Astrocyte (in vitro differentiated cells and primary cell): ENCODE measurements at places on chromosomes 12 and 14. TPM values are rescaled to one million over a fixed set of nuclear protein-coding genes. Genes with fewer than 3 reads are reported as not detected.

The SLC10A1 gene
- total RNA-seq, result not detected in 2 replicates

The CLEC7A gene
- total RNA-seq, result 1.1 and 1.4 TPM in 2 replicates

The RAPGEF3 gene
- total RNA-seq, result 5.9 and 8.4 TPM in 2 replicates

The PLBD1 gene
- 0.57 and 1.1 TPM in 2 replicates for total RNA-seq

The KCNK13 gene
- 0.09 TPM in 1 of 2 replicates, not detected in the other for total RNA-seq

GRCh38 chr14:70714055-70714550 lies 72.4 kb downstream of the TTC9 start:
- H3K4me3 ChIP-seq, result no peak overlapping the region
- H3K27me3 ChIP-seq, result peaks cover 15% of the 10 kb centered on the region
- no peaks in the 10 kb centered on the region for H3K36me3 ChIP-seq
- no peaks in the 10 kb centered on the region for H3K4me1 ChIP-seq
- peak; percentile 36 for DNase-seq
- no peak overlapping the region for H3K27ac ChIP-seq

DNA sequence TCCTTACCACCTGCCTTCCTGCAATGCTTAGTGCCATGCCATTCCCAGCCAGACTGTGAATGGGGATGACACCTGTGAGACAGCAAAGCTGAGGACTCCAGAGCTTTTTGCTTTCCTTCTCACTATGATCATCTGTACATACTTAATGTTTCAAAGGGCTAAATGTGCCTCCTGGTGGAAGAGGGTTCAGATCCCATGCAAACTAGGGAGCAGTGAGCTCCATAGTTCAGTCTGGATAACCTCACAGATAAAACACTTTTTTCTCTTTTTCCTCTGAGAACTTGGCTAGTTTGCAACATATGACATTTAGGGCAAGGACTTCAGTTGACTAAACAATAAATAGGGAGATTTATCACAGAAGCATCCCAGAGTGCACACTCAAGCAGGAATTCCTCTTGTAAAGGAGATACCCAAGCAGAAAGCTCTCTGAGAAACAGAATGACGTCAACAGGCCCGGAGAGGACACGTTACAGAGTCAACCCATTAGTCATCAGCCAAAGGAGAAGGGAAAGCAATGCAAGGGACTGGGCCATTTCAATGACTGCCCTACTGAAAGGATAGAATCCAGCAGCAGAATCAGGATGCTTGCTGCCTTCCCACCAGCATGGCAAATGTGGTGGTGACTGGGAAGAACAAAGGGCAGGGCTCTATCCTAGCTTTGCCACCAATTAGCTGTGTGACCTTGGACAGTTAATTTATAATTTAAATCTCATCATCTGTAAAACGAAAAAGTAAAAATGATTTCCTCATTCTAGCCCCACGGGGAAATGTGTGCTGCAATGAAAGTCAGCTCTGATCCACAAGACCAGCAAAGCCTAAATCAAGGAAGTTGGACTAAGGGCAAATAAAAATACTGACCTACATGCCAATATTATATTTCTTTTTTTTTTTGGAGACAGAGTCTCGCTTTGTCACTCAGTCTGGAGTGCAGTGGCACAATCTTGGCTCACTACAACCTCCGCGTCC lies 80.8 kb upstream of the ACTN1 start:
- H3K4me1 ChIP-seq, result peaks cover 42% of the 10 kb centered on the region
- peak overlapping the region; percentile 90 for H3K27ac ChIP-seq
- no peak overlapping the region for H3K4me3 ChIP-seq
- peaks cover 8% of the 10 kb centered on the region for H3K36me3 ChIP-seq

DNA sequence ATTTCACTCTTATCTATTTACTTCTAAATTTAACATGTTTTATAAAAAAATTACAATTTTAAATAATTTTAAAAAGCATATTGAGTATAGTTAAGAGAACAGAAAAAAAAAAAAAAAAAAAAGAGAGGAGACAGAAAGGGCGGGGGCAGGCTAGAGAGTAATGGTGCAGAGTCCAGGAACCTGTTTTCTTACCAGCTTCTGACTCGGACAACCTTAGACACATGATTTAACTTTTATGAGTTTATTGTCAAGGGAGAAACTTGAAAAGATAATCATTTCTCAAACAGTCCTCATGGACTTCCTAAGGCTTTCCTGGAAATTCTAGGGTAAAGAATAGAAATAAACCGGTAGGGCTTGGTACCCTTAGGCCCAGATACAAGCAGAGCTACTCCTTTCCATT lies 84.3 kb downstream of the RPS6KA5 start:
- H3K27ac ChIP-seq, result no peak overlapping the region
- no peaks in the 10 kb centered on the region for H3K4me1 ChIP-seq
- no peak overlapping the region for H3K4me3 ChIP-seq
- no peak for DNase-seq
- H3K27me3 ChIP-seq, result no peaks in the 10 kb centered on the region
